ENCODE measurements at places on chromosomes 3 and 15.

DNA sequence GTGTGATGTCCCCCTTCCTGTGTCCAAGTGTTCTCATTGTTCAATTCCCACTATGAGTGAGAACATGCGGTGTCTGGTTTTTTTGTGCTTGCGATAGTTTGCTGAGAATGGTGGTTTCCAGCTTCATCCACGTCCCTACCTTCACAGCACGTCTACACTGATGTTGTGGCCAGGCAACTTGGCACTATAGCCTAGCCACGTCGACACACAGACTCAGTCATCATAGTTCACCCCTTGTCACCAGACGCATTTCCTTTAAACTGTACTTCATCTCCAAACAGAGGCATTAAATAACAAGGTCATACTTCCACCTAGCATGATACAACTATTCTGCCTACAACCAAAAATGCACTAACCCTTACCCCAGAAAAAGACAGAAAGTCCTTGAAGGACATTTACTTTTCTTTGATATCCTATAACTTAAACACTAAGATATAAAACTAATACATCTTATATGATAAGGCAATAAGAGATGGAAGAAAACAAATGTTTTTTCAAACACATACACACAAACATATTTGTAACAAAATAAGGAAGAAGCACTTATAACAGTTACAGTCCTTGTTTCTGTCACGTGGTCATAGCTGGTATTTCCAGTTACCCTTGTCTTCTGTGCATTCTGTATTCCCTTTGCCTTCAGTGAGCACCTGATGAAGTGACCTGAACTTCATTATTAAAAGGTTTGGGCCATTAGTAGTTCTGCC, 121.4 kb downstream of the KLF13 start:
- no peak for DNase-seq

DNA sequence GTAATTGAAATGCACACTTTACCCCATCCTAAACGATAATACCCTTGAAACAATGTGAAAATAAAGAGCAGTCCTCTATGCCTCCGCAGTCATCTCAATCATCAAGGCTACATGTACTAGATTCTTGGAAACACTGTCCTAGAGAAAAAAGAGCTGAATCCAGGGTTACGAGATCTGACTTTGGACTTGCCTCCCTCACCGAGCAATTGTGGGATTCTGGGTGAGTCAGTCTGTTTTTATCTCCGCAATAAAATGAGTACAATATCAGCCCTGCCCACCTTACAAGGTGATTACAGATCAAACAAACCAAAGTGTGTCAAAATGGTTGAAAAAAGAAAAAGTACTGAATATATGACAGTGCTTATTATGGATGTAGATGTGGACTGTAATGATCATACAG, 152.3 kb upstream of the SNTN start:
- no peak for DNase-seq

DNA sequence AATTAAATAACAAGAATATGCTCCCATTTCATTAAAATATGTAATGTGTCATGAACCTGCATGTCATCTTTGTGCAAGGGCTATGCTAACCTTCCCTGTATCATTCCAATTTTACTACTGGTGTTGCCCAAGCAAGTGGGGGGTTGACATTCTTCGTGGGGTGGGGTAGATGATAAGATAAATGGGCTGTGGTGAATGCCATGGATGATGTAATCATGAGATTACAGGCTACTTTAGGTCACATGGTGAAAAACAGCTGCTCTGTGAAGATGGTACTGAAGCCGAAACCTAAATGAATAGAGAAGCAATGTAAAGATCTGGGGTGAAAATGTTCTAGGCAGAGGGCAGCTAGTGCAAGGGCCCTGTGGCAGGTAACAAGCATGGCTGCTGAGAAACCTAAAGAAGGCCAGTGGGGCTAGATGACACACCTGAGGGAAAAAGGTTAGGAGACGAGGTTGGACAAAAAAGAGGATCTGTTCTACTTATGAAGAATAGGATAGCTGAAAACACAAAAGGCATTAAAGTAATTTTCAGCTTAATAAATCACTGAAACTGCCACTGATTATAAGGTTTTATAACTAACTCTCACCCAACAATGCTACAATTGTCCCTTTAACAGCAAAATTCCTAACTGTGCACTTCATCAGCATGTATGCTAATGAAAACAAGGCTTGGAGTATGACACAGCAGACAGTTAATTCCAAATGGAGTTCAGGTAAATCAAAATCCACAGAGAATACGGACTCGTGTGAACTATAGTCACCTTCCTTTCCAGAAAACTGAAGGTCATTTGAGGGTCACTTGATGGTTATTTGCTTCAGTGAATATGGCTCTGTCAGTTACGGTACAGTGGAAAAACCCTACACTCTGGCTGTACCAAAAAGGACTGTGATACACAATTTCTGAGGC, 35.0 kb downstream of the MTMR10 start:
- DNase-seq: no peak

GRCh38 chr15:89972085-89972484, 29.0 kb upstream of the ZNF710 start:
- DNase-seq: no peak

DNA sequence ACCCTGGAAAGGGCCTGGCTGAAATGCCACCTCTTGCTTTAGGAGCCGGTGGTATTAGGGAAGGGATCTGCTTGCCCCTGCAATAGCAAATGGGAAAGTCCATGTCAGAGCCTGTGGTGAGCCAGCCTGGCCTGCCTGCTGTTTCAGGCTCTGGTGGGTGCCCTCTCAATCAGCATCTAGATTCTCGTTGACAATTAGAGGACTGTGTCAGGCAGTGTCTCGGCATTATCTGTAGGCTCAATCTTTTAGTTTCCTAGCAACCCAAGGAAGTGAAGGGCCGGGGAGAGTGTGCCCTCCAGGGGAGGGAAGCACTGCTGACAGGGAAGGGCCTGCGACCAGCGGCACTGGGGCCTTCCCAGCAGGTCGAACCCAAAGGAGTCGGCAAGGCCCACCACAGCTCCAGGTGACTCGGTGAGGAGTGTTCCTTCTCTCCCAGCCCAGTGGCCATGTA, 42.1 kb downstream of the TLE3 start:
- no peak for DNase-seq

- DNase-seq: no peak
Measured at GRCh38 chr3:66803206-66803605, 194.9 kb upstream of the KBTBD8 start.

DNA sequence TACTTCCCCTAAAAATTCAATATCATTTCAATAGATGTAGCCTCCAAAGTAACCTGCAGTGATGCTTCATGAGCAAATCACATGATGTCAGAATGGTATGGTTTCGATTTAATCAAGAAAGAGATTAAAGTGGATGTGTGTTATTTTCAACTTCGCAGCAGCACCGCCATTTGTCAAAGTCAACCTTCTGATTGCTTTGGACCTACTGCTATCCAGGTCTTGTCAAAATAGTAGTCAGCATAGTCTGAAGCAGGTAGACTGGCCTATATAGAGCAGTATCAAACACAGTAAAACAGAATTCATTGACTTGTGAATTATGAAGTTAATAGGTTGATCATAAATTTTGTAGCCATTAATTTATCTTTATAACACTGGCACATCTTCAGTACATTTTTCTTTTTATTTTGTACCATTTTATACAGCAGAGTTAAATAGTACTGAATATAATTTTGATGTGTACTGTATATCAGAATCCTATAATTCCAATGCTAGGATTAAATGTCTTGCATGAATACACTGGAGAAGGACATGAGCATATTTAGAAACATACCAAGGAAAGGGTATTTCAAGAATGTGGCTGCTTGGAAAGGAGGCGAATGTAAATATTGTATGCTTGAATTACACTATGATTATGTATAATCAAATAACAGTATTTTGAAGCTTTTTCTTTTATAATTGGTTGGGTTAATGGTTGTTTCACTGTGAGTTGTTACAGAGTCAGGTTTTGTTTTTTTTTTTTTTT, 79.6 kb downstream of the CDIN1 start:
- DNase-seq: no peak

GRCh38 chr3:161957467-161957866, 460.9 kb downstream of the OTOL1 start:
- no peak for DNase-seq

GRCh38 chr3:2172561-2173171, 74.0 kb downstream of the CNTN4 start:
- DNase-seq: no peak

DNA sequence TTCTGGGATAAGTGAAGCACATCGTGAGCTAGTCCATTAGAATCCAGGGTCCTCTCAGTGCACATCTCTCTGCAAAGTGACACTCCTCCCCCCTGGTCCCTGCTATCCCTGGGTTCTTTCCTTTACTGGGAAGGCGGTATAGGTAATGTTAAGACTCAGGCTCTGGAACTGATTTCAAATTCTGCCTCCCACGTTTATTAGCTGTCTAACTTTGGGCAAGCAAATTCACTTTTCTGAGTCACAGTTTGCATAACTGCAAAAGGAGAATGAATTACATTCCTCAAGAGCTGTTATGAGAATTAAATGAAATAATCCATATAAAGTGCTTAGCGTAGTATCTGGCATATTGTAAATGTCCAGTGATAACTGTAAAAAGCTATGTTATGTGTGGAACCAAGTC, 168.1 kb upstream of the LRRN1 start:
- no peak for DNase-seq

DNA sequence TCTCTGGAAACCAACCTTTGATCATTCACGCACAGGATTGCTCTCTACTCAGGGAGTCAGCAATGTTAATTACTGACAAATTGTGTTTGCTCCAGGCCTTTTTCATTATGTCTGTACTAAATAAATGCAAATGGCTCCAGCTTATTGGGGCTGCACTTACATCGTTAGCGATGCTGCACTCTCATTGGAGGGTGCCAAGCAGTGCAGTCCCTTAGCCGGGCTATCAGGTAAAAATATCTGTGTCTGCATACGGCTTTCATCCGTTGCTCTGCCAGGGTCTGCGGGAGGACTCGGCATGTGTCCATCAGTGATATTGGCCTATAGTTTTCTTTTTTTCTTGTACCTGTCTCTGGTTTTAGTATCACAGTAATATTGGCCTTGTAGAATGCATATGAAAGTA, 471.5 kb upstream of the CADM2 start:
- DNase-seq: no peak

DNA sequence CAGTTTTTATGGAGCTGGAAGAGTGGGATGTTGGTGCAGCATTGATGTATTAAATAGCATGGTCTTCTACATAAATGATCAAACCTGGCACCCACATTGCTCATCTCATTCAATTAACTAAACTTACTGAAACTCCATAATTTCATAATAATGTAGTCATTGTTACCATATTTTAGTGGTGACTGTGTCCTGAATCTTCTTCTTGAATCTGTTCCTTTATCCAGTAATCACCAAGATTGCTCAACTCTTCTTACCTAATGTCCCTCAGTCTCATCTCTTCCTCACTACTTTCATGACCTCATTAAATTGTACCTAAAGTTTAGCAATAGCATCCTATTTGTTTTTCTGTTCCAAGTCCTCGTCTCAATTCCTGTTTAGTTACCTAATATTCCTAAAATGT, 69.8 kb downstream of the FGF7 start:
- no peak for DNase-seq

DNA sequence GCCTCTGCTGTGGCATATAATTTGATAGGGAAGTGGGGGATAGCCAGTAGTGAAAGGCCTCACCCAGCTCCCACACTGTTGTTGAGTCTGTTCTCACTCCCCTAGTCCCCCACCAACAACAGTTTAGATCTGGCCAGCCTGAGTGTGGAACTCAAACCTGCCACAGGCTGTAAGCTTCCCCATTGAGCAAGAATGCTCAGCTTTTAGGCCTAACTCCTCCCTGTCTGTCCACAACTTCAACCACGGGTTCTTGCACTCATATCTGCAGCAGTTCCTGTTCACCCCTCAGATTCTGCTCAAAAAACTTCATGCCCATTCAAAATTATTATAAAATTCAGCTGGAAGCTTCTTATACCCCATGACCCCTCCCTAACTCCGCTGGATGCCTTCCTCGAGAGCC, 975.1 kb downstream of the NSUN3 start:
- DNase-seq: no peak

DNA sequence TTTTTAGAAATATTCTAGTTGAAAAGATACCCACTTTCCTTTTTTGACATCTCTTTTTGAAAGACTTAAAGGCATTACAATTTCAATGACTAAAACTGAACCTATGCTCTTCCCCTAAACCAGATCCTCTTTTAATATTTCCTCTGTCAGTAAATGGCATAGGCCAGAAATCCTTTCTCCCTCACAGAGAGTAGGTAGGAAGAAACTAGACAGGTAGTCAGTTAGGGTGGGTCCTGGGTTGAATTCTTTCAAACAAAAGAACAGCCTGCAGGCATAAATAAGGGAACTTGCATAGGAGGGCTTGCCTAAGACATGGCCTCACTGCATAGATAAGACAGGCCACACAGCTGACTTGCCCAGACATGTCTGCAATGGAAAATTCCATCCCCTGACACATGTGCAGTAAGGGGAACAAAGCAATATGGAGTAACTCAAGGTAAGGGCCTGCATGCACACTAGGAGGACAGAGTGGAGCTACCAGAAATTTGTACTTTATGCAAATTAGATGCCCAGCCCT, 23.1 kb downstream of the PLSCR5 start:
- no peak for DNase-seq

GRCh38 chr3:61146010-61146890, 105.0 kb downstream of the FHIT start:
- no peak for DNase-seq

GRCh38 chr3:189947948-189948723, 172.6 kb downstream of the P3H2 start:
- no peak for DNase-seq

DNA sequence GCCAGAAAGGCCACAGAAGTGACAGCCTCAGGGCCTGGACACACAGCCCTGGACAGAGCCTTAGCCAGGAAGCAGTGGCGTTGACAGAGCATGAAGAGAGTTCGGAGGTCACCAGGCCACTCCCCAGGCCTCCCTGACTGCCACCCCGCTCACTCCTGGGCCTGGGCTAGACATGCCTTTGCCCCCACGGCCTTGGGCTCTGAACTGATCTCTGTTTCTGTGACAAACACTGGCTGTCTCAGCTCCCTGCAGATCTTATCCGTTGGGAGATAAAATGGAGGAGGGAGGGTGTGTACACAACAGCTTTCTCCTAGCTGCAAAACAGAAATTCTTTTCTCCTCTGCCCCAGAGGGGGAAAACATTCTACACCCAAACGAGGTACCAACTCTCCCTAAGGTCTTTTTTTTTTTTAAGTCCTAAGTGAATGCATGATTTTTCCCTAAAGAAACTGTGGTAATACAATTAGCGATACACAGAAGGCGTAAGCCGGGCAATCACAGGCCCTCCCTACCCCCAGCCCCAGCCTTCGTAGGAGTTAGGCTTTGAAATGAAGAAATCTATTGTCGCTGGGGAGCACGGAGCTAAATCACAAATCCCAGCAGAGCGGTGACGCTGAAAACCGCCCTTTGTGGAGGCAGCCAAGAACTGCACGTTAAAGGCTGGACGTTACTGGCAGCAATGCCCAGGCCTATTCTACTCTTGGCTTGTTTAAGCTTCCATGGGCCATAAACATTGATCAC, 45.0 kb downstream of the SRGAP3 start:
- DNase-seq: no peak

- DNase-seq: no peak
Measured at GRCh38 chr3:31974964-31975363, 6.1 kb downstream of the OSBPL10 start.

- no peak for DNase-seq
Measured at GRCh38 chr3:151318991-151319390, 2.4 kb upstream of the GPR87 start.
